Stimulated activated naive CD4-positive, alpha-beta T cell treated with Interleukin-2 at 50 U/mL for 16 hours (primary cell): ENCODE measurements at places on chromosomes 4 and X.

- DNase-seq, result no peak
Observed at GRCh38 chrX:151604931-151605330, 41.5 kb downstream of the PASD1 start.

DNA sequence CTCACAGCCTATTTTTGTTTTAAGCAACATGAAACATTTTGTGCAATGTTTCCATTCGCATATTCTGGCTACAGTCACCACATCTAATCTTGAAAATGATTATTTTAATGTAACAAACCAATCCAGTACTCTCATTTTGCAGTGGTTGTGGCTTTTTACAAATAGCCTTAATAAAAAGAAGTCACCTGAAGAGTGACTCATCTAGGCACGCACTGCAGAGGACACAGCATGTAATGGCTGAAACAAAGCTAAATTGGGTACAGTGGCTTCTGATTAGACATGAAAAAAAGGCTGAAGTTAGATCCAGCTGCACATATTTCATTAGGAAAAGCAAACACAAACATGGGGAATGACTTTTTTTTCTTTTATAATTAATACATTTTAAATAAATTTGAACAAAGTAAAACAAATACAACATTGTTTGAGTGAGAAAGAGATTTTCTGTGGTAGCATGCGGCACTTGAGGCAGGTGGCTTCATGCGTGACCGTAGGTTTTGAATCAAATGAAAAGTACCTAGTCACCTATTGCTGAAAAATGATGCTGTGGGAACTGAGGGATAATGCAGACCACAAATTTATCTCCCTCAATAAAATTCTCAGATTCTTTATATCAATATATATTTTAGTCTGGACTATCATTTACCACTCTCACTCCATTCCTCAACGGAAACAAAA is 240.8 kb upstream of the DDX53 start:
- no peak for DNase-seq

GRCh38 chrX:31178769-31179125 is 106.9 kb upstream of the FTHL17 start:
- no peak for DNase-seq

DNA sequence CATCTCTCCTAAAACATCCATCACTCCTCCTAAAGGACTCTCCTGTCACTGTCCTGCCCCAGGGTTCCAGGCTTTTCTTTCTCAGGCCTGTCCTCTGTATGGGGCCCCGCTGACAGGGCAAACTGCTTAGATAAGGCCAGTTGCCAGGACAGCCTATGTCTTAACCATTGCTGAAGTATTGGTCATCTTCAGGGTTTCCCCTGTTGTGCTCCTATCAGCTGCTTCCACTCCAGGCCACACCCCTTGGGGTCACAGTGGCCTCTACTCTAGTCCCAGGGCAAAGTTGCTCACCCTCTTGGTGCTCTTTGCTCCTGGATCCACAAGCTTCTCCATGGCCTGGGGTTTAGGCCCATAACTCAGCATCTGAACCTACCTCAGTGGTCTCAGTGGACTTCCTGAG is 138.0 kb upstream of the PJA1 start:
- DNase-seq, result no peak

DNA sequence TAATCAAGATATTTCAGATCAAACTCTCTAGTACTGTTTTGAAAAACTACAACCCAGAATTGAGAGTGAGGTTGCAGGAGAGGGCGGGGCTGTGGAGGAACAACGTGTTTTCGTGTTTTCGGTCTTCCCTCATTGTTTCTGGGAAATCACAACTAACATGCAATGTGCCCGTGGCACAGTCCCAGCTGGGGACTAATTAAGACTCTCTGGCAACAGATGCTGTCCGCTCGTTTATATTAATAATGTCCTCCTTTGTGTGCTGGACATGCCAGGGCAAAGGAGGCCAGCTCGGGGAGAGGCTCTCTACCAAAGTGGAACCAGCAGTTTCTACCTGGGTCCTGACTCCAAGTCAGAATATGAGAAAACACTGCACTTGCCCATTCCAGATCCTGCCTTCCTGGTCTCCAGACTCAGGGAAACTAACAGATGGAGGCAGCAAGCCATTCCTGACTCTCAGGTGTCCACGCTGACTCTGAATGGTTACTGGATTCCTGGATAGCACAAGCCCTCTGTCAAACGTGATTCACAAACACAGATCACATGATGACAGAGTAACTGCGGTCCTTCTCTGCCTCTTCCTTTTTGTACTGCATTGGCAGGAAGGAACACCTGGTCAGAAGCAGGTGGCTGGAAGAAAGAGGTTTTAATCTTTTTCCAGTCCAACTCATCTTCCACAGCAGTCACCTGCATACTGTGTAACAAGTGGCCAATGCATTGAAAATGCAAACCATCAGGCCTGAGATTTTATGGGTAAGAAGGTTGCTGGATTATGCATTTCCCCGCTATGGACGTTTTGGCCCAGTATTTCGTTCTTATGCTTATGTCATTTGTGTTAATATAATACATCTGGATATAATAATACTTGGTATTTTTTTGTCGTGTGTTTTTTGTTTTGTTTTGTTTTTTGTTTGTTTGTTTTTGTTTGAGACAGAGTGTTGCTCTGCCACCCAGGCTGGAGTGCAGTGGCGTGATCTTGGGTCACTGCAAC is 65.0 kb downstream of the COQ2 start:
- DNase-seq, result peak; percentile 71

DNA sequence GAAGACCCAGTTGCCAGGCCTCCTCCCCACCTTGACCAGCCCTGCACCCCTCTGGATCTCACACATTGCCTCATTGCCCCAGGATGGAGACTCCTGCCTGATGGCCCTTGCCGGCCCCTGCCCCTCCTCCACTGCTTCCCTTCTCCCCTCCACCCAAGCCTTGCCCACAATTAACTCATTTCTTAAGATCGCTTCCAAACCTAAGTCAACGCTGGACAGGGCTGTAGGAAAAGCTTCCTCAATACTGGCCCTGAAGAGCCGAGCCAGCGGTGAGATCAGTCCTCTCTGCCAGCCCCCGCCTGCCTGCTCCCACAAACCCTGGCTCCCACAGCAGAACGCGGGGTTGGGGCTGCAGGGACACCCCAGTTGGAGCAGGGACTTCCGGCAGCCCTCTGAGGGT is 7.5 kb upstream of the HAUS7 start:
- no peak for DNase-seq

DNA sequence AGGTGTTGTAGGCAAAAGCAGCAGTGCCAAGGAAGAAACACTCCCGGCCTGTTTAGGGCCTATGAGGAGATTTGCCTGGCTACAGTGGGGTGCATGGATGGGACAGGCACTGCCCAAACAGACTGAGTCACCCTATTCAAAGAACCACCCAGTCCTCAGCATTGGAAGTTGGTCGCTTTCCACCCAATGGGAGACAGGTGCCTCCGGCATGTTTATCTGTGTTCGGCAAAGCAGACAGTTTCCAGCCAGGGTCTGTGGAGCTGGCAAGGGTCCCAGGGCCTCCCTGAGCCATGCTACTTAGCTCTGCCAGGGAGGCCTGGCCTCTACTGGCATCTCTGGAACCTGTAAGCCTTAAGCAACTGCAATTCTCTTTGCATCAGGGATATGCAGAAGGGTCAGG is 165.1 kb upstream of the ATP6AP2 start:
- DNase-seq, result no peak

- DNase-seq, result no peak
Observed at GRCh38 chr4:152920768-152921167, 15.4 kb upstream of the FHDC1 start.

DNA sequence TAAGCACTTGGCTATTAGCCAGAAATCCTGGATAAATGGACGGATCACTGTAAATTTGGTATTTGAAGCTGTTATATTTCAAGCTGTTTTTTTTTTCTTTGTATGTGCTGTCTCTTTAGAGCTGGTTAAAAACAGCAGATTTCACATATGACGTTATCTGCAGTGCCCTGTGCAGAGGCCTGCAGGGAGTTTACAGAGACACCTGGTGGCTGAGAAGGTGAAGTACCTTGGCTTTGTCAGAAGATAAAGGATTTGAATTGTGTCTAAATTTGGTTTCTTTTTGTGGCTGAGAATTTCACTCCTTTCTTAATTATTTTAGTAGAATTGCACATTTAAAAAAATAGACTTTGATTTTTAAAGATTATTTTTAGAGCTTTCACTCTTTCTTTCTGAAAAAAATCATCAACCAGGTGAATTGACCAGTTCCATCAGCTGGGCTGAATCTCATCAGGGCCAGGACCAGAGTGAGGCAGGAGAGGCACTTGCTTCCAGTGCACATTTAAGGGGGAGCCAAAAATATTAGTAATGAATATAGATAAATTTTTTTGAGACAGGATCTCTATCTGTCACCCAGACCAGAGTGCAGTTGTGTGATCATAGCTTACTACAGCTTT is 9.6 kb upstream of the CHRNA9 start:
- peak; percentile 63 for DNase-seq

DNA sequence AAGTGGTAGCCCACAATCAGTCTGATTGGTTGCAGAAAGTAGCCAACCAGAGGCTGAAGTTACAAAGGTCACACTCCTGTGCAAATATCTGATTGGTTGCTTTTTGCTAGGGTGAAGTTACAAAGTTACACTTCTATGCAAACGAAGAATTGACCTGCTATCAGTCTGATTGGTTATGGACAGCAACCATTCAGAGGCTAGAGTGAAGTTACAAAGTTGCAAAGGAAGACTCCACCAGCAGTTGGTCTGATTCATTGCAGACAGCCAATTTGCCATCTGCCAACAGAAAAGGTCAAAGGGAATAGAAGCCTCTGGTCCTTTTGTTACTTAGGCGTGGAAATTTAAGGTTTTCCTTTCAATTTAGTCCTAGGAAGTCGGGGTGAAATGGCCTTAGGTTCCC is 377.7 kb downstream of the PRDM5 start:
- no peak for DNase-seq

DNA sequence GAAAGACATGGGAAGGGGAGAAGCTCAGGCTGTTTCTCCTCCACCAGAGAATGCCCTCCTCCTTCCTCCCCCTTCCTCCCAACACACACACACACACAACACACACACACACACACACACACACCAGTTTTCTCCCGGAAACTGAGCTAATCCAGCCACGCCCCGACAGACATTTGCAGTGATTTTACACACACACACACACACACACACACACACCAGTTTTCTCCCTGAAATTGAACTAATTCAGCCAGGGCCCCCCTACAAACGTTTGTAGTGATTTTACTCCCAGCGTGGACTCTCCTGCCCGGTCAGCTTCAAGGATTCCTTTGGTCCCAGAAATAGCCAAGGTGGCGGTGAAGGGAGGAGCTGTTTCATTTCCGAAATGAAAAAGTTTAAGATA is 32.9 kb upstream of the STX18 start:
- DNase-seq, result no peak

- DNase-seq, result no peak
Observed at GRCh38 chr4:146787731-146788130, 149.0 kb downstream of the POU4F2 start.

- no peak for DNase-seq
Observed at GRCh38 chr4:174437324-174437723, 85.0 kb downstream of the HPGD start.

- DNase-seq, result no peak
Observed at GRCh38 chrX:47571215-47571614, 10.2 kb downstream of the ARAF start.

GRCh38 chr4:42398871-42399331 is 1.6 kb downstream of the SHISA3 start:
- DNase-seq, result no peak

GRCh38 chr4:127214016-127214415 is 418.7 kb upstream of the INTU start:
- DNase-seq, result no peak

DNA sequence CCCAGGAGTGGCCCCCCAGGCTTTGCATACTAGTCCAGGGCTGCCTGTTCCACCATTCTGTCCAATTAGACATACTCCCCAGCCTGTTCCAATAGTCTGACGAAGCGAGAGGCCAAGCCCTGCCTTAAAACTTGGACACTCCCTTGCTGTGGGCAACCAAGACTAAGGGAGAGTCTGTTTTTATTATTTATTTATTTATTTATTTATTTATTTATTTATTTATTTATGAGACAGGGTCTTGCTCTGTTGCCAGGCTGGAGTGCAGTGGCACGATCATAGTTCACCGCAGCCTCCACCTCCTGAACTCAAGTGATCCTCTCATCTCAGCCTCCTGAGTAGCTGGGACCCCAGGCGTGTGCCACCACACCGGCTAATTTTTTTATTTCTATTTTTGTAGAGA is 6.6 kb downstream of the KIT start:
- DNase-seq, result no peak

DNA sequence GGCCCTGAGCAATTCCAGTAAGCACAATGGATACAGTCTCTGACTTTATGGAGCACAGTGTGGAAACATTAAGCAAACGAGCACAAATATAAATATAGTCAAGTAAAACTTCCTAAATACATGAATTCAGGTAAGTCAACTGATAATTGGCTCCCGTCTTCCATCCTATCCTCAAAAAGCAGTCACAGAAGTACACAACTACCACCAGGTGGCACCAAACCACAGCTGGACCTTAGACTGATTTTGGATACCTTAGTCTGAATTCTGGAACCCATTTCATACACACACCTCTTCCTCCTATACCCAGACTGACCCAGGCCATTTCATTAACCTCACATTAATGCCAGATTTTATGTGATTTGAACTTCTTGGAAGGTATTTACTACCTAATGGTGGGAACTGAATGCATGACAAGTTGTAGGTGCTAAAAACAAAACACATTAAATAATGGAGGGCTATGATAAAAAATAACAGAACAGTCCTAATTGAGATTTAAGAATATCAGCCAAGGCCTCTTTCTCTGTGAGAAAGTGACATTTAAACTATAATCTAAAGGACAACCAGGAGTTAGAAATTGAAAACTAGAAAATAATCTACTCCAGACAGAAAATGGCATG is 77.5 kb downstream of the ELF2 start:
- peak; percentile 63 for DNase-seq

DNA sequence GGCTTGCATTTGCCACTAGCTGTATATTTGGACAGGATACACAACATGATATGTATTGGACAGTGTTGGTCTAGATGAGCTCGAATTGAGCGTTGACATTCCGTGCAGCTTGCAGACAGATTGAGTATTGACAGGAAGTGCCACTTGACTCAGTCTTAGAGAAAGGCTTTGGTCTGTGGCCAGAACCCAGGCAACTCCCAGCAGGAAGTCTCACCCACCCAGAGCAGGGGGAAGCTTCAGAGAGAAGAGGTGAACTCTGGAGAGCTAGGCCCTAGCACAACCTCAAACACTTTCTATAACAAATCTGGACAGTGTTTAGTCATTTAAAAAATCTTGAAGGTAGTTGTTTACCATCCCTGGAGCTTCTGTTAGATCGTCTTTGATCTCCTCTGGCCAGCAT is 280.5 kb downstream of the FBXW7 start:
- peak; percentile 45 for DNase-seq

DNA sequence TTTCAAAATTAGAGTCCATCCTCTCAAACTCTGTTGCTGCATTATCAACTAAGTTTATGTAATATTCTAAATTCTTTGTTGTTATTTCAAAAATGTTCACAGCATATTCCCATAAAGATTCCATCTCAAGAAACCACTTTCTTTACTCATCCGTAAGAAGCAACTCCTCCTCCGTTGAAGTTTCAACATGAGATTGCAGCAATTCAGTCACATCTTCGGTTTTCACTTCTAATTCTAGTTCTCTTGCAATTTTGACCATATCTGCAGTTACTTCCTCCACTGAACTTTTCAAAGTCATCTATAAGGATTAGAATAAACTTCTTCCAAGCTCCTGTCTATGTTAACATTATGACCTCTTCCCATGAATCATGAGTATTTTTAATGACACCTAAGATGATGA is 216.6 kb upstream of the SLC7A11 start:
- no peak for DNase-seq
